DND-41 (cell line): ENCODE measurements at places on chromosomes 13 and 19.

DNA sequence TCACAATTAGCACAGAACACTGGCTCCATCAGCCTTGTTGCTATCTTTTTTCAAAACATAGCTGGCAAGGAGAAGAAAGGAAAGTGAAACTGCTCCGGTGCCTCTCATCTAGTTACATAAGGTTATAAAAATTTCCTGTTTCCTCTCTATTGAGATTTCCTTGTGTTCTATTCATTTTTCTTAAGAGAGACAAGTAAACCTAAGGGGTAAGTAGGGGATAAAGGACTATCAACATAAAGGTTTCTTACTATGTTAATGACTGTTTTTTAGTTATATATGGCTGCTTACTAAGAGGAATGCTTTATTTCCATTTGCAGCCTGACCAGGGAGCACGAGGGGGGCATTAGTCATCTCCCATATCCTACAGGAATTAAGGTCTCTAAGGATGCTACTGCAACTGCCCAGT lies 73.2 kb upstream of the MLNR start:
- DNase-seq, result peak; percentile 27

- no peak for DNase-seq
These were observed at the start of gene KANK3 for GRCh38 chr19:8342684-8343482. Gene KANK3 (minus strand): TSS chr19:8343262. CDS start chr19:8337828, 5,434 bp downstream.

- no peak for DNase-seq
These were observed 13.5 kb upstream of the BSG start for GRCh38 chr19:558770-559439.

DNA sequence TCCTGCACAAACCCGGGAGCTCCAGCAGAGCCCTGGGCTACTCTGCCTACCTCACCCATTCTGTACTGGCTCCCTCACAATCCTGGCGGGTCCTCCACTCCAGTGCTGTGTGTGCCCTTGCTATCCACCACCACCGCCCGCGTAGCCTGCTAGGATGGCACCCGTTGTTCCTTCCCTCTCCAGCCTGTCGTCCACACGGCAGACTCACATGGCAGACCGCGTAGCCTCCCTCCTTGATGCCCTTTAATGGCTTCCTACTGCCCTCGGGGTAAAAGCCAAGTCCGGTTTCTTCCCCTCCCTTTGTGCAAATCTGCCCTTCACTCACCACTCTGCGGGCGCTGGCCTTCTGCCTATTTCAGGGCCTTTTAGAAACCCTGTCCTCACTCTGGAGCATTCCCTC lies 106.6 kb downstream of the RAB20 start:
- no peak for DNase-seq

GRCh38 chr13:77338961-77339401 lies 12.1 kb upstream of the MYCBP2 start:
- DNase-seq, result no peak

DNA sequence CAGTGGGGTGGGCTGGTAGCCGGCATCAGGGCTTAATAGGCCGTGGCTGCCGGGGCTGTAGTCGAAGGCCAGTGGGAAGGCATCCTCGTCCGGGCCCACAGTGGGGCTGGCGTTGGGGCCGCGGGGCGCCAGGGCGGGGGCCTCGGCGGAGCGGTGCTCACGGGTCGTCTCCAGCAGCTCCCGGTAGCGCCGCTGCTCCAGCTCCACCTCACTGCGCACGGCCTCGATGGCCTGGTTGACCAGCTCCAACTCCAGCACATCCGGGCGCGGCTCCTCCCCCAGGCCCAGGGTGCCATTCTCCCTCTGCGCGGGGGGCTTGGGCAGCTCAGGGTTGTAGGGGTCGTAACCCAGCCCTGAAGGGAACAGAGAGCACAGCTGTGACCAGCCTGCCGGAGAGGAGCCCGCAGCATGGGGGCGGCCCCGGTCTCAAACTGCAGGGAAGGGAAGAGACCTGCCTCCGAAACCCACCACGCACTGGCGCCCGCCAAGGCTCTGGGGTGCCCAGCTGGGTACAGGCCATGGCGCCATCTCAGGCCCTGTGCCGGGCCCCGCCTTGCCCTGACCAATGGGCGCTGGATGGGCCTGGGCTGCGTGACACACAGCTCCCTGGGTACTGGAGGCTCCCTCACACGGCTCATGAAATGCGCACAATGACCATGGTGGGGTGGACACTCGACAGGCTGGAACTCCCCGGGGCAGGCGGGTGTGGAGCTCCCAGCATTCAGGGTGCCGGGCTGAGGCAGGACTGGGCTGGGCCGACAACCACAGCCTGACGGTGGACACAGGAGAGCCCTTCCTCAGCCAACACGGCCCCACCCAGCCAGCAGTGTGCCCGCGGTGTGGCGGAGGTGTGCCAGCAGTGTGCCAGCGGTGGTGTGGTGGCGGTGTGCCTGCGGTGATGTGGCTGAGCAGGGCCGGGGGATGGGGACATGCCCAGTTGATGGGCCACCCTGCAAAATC lies 16.5 kb upstream of the ATP8B3 start:
- no peak for DNase-seq

DNA sequence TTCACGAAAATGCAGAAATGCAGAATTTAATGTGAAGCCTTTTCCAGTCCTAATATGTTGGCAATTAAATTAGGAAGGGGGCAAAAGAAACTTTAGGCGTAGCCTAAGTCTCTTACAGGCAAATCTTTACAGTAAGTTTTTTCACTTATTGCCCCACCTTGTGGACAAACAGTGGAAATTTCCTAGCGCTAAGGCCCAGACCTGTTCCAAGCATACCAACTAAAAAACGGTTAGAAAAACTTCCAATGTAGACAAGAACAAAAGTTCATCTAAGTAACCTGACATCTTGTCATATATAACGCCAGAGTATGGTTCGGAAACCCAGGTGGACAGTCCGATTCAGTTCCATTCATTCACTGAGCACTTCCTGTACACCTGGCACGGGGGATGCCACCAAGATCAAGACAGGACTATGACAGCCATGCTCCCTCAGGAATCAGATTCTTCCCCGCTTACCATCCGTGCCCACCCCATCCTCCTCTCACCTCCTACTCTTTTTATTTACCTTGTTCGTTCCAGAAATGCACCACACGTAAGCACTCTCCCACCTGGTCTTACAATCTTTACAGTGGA lies 4.9 kb downstream of the ZAR1L start:
- peak; percentile 10 for DNase-seq

GRCh38 chr13:68081061-68081460 lies 850.9 kb upstream of the PCDH9 start:
- no peak for DNase-seq

GRCh38 chr13:111542530-111543341 lies 222.3 kb downstream of the TEX29 start:
- no peak for DNase-seq

GRCh38 chr13:19362946-19363510 lies 181.4 kb upstream of the TUBA3C start:
- no peak for DNase-seq

DNA sequence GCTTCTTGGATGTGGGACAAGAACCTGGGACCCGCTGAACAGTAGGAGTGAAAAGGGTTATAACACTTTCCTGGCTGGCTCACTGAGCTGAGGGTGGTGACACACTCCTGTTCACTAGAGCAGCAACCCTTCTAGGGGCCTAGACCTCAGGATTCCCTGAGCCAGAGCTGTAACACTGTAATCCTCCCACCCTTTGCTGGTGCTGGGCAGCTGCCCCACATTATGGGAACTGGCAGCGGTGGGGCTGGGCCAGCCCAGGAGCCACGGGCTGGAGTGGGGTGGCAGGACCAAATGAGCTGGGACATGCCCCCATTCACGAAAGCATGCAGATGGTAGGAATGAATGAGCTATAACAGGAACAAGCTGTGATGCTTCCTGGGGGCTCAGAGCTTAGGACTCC lies 110.6 kb downstream of the B3GLCT start:
- DNase-seq, result no peak

DNA sequence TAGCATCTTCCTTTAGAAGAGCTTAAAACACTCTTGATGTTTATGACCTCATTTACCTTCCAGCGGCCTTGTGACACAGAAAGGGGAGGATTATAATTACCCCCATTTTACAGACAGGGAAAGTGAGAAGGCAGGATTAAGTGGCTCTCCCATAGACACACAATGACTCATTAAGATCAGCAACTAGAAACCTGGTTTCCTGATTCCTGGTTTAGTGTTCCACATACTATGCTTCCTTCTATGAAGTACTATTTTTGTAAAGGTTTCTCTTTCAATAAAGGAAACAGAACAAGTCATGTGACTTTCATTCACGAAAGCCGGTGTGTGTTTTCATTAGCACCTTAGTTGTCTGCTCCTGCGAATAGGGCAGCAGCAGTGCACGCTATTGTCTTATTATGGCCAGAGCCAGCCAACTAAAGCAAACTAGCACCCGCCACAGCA lies 8.3 kb downstream of the IRS2 start:
- no peak for DNase-seq

GRCh38 chr19:48102870-48103751 lies 7.5 kb downstream of the PLA2G4C start:
- peak; percentile 37 for DNase-seq

- no peak for DNase-seq
These were observed 188.0 kb downstream of the RGCC start for GRCh38 chr13:41645331-41645730.

DNA sequence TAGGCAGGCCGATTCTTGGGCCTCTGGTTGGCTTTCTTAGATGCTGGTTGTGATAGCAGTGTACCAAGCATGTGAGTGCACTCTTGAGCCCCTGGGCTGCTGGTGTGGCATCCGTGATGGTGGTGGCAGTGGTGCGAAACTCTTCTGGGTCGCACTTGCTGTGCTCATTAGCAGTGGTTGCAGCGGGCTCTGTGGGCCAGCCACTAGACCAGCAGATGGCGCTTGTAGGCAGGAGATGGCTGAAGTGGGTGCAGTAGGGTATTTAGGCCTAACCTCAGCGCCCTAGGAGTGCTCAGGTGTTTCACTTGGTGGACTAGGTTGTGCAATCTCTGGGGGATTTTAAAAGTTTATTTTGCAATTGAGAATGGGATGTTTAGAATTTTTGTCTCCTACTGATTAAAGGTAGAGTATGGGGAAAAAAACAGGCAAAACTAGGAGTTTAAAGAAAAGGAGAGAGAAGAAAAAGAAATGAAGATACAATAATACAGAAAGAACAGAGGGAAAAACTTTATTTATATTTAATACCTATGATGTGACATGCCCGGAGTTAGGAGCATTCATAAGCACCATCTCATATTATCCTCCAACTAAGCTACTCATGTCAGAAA lies 4.3 kb upstream of the ZNF17 start:
- DNase-seq, result peak; percentile 77

DNA sequence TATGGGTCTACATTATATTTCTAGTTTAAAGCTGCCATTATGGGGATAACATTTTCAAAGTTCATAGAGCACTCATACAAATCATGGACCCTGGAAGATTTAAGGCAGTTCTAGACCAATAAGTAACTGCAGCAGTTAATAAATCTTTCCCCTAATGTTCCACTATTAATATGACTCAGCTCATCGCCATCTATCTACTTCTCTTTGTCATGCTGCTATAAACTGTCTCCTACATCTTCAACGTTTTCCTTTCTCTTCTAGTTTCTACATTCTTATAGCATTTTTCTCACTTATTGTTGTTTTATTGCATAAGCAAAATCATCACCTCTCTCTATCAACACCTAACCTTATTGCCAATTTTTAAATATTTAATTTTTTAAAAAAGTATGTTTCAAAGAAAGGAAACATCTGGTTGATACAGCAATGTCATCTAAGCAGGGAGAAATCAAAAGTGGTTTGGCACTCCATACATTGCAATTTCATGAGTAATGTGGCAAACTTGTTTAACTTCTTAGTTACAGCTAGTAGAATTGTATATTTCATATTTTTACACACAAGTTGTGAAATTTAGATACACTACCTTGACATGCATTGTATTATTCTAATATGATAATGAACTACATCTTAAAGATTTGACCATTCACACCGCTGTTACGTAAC lies 1500.4 kb upstream of the MIR17HG start:
- no peak for DNase-seq

DNA sequence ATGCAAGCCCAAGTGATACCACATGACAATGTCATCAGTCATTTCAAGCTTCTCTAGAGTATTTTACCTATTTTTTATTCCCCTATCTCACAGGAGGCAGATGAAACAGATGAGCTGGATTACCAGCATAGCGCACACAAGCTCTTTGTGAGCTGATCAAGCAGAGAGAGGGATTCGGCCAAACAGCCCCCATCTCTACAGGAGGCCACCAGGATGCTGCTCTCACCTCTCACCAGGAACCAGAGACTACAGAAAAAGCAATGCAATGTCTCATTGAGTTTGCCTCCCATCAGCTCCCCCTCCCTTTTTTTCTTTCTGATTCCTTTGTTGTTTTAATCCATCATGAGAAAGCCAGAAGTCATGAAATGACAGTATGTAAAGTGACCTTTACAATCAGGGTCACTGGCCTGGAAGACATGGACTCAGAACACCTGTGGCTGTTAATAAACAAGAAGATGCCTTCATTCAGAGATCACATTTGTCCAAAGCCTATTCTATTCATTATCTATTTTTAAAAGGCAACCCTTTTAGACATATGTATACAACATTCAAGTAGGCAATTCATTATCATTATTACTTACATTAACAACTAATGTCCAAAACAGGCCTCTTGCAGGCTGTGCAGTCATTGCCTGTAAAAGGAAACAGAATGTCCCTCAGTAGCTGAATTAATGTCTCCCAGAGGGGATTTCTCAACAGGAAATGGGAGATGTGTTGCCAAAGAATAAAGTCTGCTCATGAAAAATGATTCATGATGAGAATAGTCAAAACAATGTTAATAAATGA lies 656.6 kb downstream of the TBC1D4 start:
- no peak for DNase-seq

DNA sequence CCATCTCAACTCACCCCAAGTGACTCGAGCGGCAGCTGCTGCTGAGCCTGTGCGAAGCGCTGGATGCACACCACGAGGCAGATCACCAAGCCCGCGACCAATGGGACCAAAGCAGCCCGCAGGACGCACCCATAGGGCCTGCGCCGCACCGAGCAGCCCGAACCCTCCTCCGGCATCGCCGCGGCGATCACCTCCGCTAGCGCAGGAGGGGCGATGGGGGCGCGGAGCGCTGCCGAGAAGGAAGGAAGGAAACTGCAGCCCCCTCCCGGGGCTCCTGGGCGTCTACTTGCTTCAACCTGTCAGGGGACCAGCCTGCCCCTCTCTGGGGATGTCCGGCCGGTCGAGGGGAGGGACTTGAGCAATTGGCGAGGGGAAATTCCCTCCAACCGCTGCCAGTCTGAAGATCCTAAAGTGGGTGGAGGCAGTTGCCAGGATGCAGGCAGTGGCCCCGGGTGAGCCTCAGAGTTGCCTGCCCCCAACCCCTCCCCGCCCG lies at the start of gene CD70:
CD70 (minus strand) TSS at position 324 of the 493 bp plus-strand sequence; CDS start at position 176, 148 bp downstream.
- peak; percentile 66 for DNase-seq

DNA sequence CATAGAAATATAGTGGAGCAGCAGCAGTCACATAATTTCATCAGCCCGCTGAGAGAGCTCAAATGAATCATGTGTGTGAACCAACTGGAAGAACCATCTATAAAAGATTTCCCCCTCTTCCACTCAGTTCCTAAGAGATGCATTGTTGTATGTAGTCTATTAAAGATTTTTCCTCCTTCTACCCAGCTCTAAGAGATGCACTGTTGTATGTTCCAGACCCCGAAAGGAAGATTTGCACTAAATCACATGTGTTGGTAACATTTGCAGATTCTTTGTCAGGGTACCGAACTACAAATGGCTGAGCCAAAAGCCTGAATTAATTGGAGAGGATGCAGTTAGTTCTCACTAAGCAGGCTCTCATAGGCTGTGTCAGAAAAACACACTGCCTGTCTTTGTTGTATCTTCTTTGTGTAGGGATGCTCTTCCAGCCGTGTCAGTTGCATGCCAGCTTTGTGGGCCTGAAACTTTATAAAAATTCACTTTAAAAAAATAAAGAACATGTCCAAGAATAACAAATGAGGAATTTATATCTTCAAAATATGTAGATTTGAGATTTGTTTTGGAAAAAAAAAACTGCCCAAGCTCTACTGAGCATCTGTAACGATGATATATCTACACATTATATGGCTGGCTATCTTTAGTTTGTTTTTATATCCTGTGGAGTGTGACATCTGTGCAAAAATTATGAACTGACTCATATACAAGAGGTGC lies 223.1 kb downstream of the MZT1 start:
- no peak for DNase-seq
